Midbrain (tissue), 1 donor: ENCODE measurements at places on chromosomes 5 and 9.

DNA sequence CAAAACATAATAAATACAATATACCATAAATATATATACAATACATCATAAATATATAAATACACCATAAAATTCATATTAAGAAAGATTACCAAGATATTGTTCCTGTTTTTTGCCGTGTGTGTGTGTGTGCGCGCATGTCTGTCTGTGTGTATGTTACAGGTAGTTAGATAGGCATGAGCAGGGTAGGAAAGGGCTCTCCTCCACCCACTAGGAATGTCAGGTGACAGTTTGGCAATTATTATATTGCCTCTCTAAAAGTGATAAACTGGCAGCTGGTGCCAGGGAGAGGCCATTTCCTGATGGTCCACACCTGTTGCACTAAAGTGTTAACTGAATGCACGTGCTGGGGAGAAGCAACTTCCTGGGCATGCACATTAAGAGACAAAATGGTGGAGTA, 232.8 kb downstream of the ADAMTS6 start:
- DNase-seq = no peak

GRCh38 chr5:87541033-87541432, 128.3 kb upstream of the CCNH start:
- peak; percentile 89 for DNase-seq

DNA sequence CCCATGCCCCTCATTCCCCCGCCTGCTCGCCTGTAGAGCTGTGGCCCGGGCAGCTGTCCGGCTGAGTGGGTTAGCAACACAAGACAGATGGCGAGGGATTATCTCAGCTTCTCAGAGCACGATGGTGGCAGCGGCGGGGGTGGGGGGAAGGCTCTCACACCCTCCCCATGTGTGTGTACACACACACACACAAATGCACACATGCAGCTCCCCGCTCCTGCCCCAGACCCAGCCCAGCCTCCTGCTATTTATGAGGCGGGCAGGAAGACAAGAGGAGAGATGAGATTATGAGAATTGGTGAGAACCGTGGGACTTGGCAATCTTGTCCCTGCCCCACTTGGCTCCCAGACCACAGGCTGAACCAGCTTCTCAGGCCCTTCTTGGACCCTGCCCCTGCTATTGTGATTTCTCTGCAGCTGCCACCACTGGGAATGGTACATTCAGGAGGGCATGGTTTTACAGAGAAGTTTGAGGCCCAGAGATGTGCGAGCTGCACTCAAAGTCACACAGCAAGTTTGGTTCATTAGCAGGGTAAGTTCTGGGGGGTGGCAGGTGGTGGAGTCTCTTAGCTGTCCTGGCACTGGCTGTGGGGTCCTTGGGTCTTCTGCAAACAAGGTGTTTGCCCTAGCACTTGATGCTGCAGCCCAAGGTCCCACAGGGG, 51.0 kb upstream of the PSD2 start:
- peak; percentile 56 for DNase-seq

DNA sequence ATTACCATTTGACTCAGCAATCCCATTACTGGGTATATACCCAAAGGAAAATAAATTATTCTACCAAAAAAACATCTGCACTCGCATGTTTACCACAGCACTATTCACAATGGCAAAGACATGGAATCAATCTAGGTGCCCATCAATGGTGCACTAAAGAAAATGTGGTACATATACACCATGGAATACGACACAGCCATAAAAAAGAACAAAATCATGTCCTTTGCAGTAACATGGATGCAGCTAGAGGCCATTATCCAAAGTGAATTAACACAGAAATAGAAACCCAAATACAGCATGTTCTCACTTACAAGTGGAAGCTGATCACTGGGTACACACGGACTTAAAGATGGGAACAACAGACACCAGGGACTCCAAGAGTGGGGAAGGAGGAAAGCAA, 2.1 kb downstream of the CDC23 start:
- no peak for DNase-seq

DNA sequence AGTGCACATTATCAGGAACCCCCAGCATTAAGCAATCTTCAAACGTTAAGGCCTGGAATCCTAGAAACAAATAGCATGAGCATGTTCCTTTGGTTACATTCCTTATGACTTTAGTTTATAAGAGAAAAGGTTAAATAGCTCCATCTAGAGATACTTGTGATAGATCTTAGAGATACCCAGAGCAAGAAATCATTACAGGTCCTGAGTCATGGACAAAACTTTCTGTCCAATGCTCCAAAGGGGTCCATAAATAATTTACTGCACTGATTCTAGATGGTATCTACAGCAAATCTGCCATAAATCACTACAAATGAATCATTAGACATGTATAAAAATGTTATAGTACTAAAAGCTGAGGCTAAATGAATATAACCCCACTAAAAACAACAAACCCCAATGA, 139.6 kb downstream of the HTR1A start:
- no peak for DNase-seq

- no peak for DNase-seq
Observed at GRCh38 chr5:58013542-58014258, 446.2 kb downstream of the PLK2 start.

GRCh38 chr5:57887851-57888621, 405.4 kb upstream of the ACTBL2 start:
- DNase-seq = peak; percentile 28

- DNase-seq = no peak
Observed at GRCh38 chr5:66467564-66467963, 128.6 kb upstream of the MAST4 start.

GRCh38 chr9:76290555-76290954, 103.7 kb downstream of the RFK start:
- DNase-seq = no peak

DNA sequence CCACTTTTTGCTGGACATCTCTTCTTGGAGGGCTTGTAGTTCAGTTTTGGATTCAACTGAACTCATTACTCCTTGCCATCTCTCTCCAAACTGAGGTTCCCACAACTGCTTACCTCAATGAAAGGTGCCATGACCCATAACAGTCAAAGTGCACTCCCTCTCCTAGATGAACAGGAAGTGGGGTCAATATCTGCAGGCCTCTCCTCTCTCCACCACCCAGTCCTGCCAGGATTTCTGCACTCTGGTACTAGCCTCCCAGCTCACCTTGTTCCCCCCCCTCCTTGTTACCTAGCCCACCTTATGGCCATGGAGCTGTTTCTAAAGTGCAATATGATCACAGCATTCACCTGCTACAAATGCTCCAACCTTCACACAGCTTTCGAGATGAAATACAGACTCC, 5.9 kb downstream of the LHFPL2 start:
- no peak for DNase-seq

GRCh38 chr9:122383992-122384461, 13.2 kb downstream of the PTGS1 start:
- DNase-seq = no peak

DNA sequence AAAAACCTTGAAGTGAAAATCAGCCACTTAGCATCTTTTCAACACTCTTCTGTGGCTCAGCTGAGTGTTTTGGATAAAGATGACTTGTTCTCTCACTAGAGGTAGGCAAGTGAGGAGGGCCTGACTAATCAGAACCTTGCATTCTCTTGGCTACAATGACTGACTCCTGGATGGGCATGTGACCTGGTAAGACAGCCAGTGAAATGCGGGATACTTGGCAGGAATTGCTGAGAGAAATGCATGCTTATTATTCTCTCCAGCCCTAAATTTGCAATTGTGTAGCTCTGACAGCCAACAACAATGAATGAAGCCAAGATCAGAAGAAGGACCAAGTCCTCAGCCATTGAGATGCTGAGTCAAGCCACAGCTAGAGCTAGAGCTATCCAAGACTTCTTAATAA, 490.5 kb upstream of the ZNF608 start:
- no peak for DNase-seq

DNA sequence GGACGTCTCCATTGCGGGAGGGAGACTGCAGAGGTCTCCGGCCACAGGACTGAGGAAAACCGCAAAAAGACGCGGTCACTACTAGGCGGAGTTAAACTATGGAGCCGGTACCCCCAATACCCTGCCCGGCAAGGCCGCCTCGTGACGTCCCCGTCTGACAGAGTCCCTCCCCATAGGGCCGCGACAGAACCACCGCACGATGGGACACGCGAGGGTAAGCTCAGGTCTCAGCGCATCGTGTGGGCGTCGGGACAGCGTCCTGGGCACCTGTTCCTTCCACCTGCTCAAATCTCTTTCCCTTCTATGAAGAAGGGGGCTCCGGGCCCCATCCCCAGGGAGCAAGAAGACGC, 35.2 kb upstream of the GLDC start:
- peak; percentile 85 for DNase-seq

- peak; percentile 17 for DNase-seq
Observed at GRCh38 chr9:129026442-129027223, 1.5 kb downstream of the SH3GLB2 start.

DNA sequence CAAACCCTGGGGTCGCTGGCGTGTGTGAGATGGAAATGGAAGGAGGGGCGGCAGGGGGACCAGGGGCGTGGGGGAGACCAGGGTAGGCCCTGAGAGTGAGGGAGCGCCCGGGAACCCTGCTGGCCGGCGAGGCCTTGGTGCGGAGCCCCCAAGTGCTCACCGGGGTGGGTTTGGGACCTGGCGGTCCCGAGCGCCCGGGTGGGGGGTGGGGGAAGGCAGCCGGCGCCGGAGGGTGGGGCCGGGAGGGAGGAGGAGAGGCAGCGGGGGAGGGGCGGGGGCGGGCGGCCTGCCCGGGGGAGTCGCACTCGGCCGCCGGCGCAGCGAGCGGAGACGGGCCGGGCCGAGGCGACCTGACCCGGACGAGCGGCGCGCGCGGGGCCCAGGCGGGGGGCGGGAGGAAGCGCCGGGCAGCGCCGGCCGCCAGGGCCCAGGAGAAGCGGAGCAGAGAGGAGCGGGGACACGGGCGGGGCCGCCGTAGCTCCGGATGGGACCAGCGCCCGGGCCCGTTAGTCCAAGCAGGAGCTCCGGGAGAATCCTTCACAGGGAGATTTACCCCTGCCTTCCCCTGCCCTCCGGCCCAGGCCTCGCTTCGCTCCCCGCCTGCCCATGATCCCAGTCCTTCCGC, at the start of gene NPR2:
NPR2 (plus strand) TSS at position 295 of the 625 bp plus-strand sequence. CDS start 818 bp downstream, outside the sequence.
- DNase-seq = peak; percentile 14

- no peak for DNase-seq
Observed at GRCh38 chr9:130785940-130786508, 49.0 kb upstream of the ABL1 start.

DNA sequence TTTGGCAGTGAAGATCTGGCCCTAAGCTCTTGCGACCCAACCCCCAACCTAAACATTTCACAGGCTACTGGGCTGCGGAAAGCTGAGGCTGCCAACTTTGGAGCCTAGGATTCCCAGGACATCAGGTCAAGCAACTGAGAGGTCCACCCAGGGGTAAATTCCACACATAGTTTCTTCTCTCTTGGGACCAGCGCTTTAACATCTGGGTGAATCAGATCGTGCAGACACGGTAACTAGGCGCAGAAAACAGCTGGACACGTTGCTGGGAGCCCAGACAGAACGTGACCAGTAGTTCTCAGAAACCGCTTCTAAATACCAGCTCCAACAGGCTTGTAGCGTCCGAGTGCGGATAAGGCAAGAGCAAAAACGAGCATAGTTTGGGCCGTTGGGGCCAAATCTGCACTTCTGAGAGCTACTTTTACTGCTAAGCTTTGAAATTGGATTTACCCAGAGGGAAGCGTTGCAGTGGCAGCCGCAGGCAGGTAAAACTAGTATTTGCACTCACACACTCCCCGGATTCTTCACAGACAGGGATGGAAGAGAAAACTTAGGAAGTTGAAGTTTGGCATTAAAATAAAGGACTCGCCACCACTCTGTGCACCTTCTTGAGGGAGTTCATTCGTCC, 11.8 kb downstream of the ITGA1 start:
- DNase-seq = no peak

GRCh38 chr5:77936365-77936693, 160.2 kb upstream of the TBCA start:
- no peak for DNase-seq

DNA sequence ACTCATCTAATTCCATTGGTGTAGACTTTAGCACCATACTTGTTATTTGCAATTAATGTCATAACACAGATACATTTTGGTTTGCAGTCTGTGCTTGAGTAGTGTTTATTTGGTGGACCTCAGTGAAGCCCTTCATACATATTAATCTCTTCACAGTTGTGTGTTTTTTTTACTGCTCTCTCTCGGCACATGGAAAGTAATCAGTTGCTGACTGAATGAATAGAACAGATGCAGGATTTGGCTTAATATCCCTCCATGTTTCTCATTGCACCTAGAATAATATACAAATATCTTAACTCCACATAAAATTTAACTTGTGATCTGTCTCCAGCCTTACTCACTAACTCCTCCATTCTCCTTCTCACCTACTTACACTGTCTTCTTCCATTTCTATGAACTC, 319.1 kb downstream of the DMRT2 start:
- no peak for DNase-seq

DNA sequence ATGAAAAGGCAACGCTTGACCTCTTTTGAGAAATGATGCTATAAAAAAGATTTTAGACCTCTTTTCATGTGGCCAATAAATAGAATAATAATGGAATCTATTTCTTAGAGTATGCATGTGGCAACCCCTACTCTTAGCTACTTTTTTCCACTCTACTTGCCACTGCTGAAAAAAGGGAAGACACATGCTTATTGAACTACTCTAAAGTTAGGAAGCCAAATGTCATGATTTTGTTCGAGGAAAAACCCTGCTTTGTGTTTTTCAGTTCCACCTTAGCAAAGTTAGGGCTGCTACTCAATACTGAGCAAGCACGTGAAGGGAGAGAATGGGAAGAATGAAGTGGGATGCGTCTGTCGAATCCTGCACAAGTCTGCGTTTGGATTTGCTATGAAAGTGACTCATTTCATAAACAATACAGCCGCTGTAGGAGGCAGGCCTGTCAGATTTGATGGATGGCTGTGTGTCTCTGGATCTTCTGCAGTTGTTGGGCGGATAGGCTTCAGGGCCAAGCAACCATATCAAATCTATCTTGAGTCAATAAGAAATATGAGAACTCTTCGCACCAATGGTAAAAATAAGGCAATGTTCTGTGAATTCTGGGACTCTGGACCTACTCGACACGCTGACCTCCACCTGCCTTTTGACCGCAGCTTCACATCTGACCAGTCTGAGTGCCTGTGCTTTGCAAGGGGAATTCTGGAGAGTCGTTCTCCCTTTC, 333.6 kb downstream of the PIK3R1 start:
- DNase-seq = no peak

- no peak for DNase-seq
Observed at GRCh38 chr5:15966066-15966640, 213.4 kb downstream of the MARCHF11 start.
